ENCODE measurements at places on chromosomes 5 and 9.

DNA sequence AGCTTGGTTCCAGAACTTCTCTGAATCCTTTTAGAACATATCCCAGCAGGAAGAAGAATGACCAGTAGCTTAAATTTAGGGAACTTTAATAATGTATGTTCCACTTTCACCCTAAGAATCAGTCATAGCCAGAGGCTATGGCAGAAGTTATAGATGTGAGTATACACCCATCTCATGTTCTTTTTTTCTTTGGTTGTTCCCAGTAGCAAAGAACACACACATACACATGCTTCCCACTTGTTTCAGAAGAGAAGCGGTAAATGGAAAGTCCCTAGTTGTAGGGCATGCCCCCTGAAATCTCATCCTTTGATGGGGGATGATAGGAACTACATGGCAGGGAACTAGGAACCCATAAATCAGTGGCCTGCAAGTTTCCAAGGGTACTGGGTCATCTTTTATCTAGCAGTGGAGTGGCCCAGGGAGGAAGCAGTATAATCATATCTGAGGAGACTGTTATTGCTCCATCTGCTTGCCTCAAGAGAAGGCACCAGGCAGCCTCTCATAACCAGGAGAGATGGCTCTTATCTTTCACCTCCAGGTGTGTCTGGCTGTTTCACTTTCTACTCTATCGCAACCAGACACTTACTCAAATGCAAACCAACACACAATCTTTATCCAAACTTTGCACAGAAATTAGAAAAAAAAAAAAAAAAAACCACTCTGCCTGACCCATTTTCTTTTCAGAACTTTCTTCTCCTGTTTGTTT, 109.5 kb downstream of the SNCAIP start:
- no peak for DNase-seq

GRCh38 chr5:97499605-97500004, 316.6 kb upstream of the RIOK2 start:
- no peak for DNase-seq

DNA sequence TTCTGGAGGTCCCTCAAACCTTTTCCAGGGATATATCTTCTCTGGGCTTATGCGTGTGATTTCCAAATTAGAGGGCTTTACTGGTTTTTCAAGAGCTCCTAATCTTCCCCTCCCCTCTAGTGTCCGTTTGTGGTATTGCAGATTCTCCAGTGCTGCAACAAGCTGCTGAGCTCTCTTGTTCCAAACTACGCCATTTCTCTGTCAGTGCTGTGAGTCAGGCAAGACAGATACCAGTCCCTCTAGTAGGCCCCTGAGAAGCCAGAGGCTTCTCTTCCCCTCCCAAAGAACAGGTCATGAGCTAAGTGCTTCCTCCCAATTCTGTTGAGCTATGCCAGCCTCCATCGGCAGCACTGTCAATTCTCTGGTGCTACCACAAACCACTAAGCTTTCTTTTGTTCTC, 149.5 kb downstream of the FANCC start:
- peak; percentile 82 for DNase-seq

GRCh38 chr5:143063175-143063970, 293.2 kb downstream of the ARHGAP26 start:
- DNase-seq: no peak

DNA sequence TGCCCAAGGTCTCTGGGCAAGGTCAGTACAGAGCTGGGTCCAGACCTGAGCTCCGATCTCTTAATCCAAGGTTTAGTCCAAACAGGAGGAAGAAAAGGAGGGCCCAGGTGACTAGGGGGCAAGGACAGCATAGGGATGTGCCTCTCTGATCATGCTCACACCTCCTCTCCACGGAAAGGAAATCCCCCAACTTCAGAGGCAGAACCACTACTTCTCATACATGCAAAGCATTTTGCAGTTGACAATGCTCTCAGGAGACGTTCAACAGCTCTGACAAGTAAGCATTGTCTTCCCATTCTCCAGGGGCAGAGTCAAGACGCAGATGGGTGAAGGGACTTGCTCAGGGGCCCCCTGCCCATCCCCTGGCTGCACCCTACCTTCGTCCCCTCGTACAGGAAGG, 8.7 kb upstream of the CORO2A start:
- DNase-seq: no peak

DNA sequence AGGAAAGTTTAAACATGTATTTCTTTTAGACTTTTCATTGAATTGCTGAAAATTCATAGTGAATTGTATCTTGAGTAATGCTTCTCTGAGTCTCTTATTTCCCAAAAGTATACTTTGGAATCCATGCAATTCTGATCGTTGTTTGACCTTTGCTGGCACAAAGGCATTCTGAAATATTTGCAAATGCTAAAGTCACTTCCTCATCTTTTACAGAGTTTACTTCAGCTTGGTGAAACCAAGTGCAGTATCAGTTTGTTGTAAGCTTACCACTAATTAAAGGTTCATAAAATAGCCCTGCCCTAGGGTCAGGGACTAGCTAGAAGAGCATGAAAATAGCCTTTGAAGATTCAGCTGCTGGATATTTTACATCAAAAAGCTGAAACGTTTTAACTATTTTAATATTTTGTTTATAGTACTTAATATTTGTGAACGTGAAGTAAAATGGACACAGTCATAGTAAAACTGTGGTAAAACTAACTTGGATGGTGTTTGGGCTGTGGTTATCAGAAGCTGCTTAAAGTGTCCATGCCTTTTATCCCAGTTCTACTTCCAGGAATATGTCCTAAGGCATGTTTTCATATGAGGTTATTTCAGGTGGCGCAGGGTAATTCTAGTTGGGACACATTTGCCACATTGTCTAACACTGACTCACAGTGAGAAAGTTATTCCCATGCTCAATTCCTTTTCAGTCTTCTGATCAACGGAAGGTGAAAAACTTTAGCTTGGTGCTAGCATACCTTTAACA, 45.3 kb downstream of the SLC22A5 start:
- no peak for DNase-seq

GRCh38 chr9:33124751-33125381, 42.3 kb downstream of the B4GALT1 start:
- DNase-seq: no peak
